ENCODE measurements at places on chromosomes 11 and 22.

- no peak for DNase-seq
These were observed 2.4 kb upstream of the ZP1 start for GRCh38 chr11:60864856-60865513.

GRCh38 chr11:94400839-94401772 is at the start of gene GPR83:
GPR83 (minus strand) TSS chr11:94401419; CDS start chr11:94401247, 172 bp downstream.
- no peak for DNase-seq

- no peak for DNase-seq
These were observed 42.6 kb upstream of the TIMP3 start for GRCh38 chr22:32758866-32759385.

DNA sequence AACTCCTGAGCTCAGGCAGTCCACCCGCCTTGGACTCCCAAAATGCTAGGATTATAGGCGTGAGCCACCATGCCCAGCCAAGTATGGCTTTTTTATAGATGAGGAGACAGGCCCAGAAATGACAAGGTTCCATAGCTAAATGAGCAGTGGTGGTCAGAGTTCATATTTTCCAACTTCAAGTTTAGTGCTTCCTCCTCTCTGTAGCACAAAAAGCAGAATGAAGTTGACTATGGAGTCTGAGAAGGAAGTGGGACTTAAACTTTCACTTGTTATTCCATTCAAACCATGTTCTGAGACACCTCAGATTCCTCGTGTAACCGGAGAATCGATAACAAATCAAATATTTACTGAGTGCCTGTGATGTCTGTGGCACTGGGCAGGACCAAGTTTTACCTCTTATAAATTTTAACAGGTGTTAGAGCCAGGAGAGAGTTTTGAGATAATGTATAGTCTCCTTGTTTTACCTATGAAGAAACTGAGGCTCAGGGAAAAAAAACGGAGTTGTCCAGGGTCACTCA is 3.0 kb downstream of the LIMK2 start:
- no peak for DNase-seq

- DNase-seq: no peak
These were observed 489 bp downstream of the OR10A4 start for GRCh38 chr11:6876914-6877313.

- no peak for DNase-seq
These were observed 187.9 kb downstream of the ETS1 start for GRCh38 chr11:128399251-128400121.

DNA sequence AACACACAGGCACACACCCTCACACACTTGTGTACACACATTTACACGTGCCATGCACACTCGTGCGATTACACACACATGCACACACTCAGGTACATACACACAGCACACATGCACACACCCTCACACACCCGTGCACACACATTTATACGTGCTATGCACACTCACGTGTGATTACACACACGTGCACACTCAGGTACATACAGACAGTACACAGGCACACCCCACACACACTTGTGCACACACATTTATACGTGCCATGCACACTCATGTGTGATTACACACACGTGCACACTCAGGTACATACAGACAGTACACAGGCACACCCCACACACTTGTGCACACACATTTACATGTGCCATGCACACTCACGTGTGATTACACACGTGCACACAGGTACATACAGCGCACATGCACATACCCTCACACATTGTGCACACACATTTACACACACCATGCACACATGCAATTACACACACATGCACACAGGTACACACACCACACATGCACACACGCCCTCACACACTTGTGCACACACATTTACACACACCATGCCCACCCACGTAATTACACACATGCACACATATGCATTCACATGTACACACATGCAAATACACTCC is 4.6 kb downstream of the IFITM10 start:
- DNase-seq: no peak

DNA sequence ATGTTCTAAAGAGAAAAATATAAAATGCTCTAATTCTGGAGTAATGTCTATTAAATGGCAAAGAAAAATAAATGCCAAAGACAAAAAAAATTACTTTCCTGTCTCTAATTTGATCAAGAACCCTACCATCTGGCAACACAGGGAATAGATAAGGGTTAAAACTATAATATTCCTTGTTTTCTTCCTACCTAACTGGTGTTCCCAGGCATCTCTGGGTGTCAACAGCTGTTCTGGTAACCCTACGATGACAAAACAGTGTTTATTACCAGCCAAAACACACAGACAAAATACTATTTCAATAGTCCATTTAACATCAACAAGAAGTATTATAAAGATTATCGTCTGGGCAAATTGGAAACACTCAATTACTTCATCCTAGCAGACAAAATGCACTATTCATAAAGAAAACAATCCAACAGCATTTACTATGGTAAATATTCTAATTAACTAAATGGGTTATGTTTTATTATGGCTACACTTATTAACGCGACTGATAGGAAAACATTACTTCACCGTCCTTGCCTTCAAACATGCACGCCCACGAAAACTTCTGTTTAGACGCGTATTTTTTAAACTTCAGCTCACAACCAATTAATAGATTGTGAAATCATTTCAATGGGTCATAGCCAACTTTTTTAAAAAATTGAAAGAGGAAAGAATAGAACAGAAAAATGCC is 50.6 kb downstream of the LGR4 start:
- no peak for DNase-seq

GRCh38 chr11:70437111-70437784 is 38.9 kb downstream of the CTTN start:
- no peak for DNase-seq

DNA sequence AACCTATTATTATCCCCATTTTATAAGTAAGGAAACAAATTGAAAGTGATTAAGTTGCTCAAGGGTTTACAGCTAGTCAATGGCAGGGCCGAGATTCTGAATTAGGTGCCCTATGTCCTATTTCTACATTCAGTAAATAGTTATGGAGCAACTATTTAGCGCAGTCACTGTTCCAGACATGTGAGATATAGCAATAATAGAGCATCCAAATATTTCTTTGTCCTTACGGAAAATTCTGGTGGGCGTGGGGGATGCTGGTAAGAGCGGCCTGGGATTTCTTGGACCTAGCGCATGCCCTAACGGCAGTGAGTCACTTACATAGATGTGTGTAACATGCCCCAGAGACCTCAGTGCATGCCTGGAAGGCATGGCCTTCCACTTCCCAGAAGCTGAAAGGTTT is 4.4 kb downstream of the DTX4 start:
- no peak for DNase-seq

- no peak for DNase-seq
These were observed 11.0 kb upstream of the PICK1 start for GRCh38 chr22:38046070-38046748.

DNA sequence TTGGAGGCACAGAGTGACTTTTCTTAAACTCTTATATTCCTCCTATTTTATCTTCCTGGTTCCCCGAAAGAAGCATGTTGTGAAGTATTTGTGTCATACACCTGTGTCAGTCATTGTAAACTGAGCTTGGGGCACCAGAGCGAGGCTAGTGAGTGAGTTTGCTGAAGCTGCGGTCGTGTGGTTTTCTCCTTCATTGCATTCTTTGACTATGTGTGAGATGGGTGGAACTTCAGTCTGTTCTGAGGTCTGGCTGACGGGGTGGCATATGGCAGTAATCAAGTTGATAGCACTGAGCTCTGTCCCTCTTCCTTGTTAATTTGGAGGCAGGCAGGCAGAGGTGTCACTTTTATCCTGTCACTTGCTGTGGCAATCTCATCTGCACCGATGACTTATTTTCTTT is 4.2 kb downstream of the VPS26B start:
- DNase-seq: no peak

DNA sequence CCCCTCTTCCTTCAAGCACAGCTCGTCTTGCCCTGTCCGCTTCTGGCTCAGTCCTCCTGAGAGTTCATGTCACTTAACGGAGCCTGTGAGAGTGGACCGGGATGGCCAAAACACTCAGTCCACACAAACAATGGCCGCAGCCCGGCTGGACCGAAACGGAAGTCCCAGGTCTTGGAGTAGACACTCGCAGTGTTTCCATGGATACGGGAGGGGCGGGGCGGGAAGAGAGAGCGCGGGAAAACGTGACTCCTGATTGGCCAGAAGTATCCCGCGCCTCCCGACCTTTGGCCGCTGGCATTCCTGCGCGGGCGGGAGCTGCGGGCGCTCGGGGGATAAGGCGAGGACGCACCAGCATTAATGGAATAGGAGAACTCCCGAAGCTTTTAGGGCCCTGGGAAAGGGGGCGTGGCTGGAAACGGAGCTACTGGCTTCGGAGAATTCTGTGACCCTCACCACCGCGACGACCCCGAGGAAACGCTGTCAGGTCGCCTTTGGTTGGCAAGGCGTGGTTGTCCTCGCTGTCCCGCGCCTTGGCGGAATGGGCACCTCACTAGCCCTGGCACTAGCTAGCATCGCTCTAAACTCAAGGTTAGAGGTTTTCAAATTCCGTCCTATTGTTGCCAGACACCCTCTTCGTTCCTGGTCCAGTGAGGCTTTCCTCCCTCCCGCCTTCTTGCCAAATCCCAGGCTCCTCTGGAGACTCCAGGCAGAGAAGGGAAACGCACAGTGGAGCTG is at the start of the genes NLRP14 and ZNF214:
Gene NLRP14 (plus strand): TSS at position 297 of the 735 bp plus-strand sequence. CDS start 18,108 bp downstream, outside the sequence.
Gene ZNF214 (minus strand): TSS at position 164 of the 735 bp plus-strand sequence. CDS start 17,511 bp downstream, outside the sequence.
- DNase-seq: no peak

DNA sequence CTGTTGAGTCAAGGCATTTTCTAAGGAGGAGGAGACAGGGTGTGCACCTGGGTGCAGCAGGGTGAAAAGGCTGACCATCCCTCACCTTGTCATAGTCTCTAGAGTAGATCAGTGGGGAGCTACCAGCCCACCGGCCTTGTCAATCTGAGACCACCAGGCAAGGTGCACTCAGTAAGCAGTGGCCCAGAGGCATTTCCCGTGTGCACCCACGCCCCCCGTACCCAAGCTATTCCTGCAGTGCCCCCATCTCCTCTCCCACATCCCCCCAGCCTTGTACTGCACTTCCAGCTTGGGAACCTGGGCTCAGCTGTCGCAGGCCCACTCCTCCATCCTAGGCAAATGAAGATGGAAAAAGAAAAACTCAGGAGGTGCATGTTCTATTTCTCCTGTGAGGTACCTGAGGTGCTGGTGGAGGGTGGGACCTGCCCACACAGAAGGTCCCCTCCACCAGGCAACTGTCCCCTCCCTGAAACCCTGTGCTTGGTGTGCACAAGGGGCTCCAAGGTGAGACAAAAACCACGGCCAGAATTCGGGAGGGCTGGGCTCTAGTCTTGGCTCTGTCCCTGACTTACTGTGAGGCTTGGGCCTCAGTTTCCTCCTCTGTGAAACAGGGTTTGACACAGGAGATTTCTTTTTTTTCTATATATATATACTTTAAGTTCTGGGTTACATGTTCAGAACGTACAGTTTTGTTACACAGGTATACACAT is 8.4 kb downstream of the P2RY2 start:
- no peak for DNase-seq

- peak; percentile 39 for DNase-seq
These were observed 26.7 kb upstream of the TOLLIP start for GRCh38 chr11:1335811-1336761.

DNA sequence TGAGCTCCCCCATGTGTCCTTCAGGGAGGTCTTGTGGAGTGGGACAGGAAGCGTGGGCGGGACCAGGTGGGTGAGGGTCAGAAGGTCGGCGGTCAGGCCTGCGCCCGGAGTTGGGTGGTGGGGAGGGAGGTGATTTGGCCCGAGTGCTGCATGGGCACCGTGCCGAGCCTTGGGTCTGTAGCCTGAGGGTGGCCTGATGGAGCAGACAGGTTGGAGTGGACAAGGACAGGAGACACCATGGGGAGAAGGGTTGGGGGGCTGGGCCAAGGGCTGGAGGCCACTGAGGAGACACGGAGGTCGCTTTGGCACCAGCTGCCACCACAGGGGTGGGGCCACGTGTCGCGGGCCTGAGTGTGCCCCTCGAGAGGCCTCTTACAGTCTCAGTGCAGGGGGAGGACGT is 53.1 kb downstream of the AP2A2 start:
- DNase-seq: no peak

DNA sequence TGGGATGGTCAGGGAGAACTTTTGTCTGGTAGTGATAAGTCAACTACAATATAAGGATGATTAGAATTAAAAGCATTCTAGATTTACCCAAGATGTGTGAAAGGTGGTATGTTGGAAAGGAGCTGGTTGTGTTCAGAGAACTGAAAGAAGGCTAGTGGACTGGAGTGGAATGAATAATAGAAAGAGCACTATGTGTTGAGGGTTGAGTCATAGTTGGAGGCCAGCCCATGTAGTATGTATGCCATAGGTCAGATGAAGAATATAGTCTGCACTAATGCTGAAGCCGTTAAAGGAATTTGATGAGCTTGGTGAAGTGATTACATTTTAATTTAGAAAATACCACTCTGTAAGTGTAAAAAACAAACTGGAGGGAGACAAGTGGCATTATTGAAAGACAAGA is 514.1 kb downstream of the CNTN5 start:
- no peak for DNase-seq

DNA sequence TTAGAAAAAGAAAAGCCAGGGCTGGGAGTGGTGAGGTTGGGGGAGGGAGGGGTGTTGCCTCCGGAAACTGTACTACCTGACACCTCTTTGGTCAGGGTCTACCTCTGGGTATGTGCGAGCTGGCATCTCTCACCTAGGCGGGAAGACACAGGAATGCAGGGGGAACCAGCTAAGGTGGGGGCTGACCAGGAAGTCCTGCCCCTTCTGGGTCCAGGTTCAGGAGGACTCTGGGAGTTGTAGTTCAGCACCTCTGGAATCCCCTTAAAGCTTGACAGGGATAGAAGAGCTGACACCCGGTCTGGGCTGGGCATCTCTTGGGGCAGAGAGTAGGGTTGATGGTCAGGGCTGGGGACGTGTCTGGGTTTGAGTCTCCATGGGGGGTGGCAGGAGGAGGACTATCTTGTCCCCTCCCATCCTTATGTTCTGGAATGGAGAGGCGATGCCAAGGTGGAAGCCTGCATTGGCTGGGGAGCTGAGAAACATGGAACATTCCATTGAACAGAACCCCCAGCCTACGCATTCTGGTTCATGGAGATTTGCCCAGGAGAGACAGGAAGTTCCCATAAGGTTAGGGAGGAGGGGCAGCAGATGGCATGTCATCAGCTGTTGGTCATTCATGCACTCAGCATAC is 2.1 kb upstream of the KIAA1671 start:
- DNase-seq: no peak

GRCh38 chr22:35889071-35889470 is 139.6 kb downstream of the RBFOX2 start:
- no peak for DNase-seq

DNA sequence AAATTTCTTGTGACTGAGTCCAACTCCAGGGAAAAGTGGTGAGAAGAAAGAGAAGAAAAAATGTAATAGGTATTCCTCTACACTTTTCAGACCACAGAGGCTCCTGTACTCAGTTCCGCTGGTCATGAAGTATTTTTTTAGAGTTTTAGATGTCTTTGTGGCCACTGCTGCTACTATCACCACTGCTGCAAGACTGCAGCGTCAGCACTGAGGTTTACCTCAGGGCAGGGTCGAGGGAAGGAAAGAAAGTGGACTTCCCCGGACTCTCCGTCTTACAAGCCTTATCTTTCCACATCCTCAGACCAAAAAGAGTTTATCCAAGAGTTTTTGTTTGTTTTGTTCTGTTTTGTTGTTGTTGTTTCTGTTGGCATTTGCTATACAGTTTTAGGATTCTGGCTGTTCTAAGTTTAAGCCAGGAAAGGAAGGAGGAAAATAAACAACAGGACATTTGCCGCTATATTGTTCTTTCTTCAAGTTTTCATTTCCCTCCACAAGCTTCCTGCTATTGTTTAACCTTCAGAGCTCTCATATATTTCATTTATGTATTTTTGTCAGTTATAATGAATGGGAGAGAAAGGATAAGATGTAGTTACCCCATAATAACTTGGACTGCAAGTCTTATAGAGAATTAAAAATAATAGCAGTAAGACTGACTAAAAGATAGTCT is 919.3 kb downstream of the NTM start:
- DNase-seq: no peak

Measured in stimulated activated CD4-positive, alpha-beta T cell treated with anti-CD3 and anti-CD28 coated beads, Interleukin-15, amount 100 ng/mL, for 1 hour (primary cell).